ENCODE measurements at places on chromosomes 4 and X.

GRCh38 chr4:182795446-182796238, 121.5 kb downstream of the DCTD start:
- DNase-seq = no peak

- DNase-seq = no peak
Observed at GRCh38 chr4:76035799-76036380, at the start of gene CXCL11. TSS of gene CXCL11 (minus strand) at chr4:76036070. CDS start at chr4:76035987, 83 bp downstream.

DNA sequence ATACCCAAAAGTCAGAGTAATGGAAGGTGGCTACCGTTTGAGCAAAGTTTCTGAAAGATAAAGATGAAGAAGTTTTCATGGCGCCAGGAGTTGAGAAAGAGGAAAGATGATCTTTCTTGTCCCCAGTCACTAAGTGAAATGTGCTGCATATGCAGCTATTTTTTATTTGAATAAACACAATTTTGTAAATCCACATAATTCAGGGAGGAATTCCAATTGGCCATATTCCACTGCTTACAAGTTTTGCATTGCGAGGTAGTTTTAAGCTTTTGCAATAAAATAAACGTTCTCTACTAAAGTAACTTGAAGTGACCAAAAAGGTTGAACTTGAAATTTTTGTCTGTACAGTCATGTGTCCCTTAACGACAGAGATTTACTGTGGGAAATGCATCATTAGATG, 139.3 kb upstream of the VCX2 start:
- DNase-seq = no peak

- DNase-seq = no peak
Observed at GRCh38 chr4:163688856-163689255, 194.4 kb downstream of the TMA16 start.

DNA sequence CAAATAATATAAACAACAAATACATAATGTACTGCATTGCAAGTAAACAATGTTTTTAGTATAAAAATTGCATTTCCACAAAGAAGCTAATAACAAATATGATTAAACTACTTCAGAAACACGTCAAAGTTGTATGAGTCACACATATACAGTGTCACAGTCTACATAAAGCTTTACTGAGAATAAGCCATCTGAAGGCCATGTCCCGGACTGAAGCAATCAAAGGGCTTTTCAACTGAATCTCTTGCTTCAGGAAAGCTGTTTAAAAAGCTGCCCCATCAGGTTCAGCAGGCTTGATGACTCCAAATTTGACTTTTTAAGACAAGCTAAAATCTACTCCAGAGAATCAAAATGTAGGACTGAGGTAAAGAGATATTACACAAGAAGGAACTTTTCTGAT, 1476.8 kb downstream of the ADGRL3 start:
- no peak for DNase-seq

DNA sequence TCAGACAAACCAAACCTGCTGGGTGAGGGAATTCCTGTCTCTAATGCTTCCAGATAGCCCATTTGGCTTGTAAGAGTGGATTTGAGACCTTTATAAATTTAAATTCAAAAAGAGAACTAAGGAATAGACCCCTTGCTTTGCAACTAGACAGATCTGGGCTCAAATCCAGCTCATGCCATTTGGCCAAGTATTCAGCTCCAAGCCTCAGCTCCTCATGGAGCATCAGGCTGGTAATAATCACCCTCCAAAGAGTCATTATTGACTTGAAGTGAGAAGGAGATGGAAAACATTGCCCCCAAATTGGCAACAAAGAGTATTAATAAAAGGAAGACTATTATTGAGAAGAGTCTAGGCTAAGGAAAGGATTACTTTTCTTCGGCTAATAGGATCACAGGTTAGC, 134.7 kb downstream of the PDE5A start:
- no peak for DNase-seq

DNA sequence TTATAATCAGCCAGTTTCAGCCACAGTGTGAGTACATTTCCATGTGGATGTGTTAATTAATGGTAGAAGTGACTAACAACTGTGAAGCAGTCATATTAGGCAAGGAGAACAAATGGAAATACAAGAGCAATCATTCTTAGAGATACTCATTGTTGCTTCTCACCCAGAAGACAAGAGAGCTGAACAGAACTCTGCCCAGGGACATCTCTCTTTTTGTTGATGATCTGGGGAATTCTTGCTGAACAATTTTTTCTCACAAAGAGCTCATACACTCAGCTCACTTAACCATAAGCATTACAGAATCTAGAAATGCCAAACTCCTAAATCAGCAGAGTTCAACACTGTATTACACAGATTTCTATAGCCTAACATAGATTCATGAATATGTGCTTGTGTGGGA, 150.1 kb downstream of the COMMD8 start:
- DNase-seq = no peak

- peak; percentile 61 for DNase-seq
Observed at GRCh38 chrX:38800981-38801845, at the start of gene MID1IP1. TSS of gene MID1IP1 (plus strand) at chrX:38801459. CDS start at chrX:38804947, 3,488 bp downstream.

- DNase-seq = no peak
Observed at GRCh38 chr4:130689181-130689580, 1593.2 kb downstream of the C4orf33 start.

GRCh38 chr4:16508968-16509367, 282.7 kb upstream of the TAPT1 start:
- DNase-seq = no peak

DNA sequence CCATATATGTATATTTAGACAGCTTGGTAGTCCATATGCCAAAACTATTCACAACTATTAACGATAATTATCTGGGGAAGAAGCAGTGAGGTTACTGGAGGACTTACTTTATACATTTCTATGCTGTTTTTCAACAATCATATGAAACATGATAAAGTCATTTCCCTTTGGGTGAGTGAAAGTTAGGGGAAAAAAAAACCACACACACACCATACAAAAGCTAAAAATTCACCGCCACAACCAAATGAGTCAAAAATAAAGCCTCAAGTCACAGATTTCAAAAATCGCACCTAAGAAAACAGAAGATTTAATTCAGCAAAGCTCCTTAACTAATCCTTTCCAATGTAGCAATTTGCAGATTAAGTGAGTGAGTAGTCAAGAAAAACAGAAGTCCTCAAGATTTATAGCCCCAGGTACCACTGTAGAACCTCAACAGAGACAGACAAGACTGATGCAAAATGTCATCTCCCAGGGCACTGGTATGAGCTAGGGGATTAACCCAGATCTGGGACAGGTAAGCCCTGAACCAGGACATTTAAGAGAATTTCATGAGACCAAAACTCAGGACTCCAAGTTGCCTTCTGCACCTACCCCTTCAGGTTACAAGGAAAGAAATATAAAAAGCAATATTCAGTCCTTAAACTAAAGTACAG, 35.1 kb downstream of the SYTL4 start:
- no peak for DNase-seq

GRCh38 chrX:44428989-44429627, 85.6 kb upstream of the EFHC2 start:
- no peak for DNase-seq

- no peak for DNase-seq
Observed at GRCh38 chr4:81337211-81337610, 122.2 kb upstream of the PRKG2 start.

DNA sequence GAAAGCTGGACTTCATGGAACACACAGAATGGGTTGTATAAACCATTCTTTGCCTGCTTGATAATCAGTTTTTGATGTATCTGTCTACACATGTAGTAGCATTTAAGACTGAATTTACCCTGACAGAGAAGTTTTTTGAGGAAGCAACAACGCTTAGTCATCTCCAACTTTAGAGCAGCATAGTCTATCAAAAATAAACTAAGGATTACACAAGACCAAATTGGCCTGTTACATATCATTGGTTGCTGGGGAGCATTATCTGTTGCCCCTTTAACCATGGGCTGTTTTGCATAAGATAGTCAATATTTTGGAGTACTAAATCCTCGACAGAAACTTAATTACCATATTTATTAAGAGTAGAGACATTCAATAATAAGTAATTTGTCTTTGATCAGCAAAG, 347.4 kb downstream of the FAM47B start:
- DNase-seq = no peak

- no peak for DNase-seq
Observed at GRCh38 chr4:114658179-114658578, 59.6 kb downstream of the UGT8 start.

DNA sequence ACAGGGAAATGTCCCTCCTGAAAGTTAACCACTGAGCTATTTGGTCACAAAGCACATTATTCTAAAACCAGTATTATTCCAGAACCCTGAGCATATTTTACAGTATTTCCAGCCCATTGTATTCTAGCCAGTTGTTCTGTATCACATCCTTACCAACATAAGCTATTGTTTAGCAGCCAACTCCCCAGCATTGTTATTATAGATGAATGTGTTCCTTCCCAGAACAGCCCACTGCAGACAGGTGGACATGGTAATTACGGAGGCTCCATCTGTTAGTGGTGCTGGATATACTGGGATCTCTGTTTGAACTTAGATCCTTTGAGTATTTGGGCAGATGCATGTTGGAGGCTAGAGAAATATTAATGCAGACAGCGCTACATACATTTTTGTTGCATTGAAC, 126.1 kb downstream of the MGST2 start:
- no peak for DNase-seq

Measured in activated gamma-delta T cell (primary cell).